T-cell (primary cell): ENCODE measurements at places on chromosomes 12 and 14.

DNA sequence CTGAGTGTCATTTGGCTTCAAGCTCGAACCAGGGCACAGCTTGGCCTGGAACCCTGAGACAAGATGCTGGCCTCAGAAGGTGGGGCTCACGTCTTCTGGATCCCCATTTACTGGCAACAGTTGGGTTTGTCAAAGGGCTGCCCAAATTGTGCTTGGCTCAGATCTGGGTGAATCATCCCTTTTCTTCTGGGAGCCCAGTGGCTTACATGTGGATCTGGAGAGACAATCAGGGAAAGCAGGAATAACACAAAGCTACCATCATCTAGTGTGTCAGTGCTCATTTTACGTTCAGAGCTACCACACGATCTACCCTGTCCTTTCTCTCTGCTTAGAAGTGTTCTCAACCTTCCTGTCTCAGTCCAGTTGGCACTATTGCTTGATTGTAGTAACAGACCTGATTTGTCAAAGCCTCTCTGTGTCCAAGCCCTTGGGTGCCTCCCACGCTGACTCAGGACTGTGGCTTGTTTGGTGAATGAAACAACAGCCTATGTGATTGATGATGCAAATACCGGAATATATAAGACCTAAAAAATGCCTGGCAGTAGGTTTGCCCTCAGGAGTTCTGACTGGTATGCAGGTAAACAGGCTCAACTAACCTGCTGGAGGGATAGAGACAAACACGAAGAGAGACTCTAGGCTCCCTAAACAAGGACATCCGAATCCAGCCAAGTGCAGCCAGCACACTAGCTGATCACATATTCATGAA, 974.3 kb downstream of the VRK1 start:
- no peak for DNase-seq

DNA sequence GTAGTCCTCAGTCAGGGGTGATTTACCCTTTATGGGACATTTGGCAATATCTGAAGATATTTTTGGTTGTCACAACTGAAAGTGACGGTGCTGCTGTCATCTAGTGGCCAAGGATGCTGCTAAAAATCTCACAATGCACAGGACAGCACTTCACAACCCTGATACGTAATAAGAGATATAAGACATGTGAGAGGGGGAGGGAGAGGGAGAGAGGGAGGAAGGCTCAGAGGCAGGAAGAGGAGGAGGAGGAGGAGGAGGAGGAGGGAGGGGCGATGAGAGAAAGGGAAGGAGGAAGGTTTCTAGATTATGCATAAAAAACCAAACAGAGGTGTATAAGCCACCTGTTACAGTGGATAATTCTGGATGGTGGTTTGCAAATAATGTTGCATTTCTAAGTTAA, 14.3 kb downstream of the MYL2 start:
- no peak for DNase-seq

DNA sequence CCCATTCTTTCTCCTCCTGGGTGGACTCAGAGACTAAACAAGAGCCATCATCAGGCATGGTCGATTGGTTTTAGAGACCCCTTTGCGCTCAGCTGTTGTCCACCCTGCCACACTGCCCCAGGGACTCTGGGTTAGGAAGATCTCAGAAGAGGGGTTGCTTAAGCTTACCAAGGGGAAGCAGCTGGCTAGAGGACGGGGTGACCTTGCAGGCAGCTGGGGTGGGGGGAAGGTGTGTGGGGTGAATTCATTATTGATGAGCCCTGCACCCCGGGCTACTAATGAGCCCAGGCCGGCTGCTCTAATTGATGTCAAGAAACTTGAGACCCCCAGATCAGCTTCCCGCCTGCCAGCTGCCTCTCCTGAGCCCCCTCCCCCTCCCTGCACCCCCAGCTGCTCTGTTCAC, 8.7 kb upstream of the ZNF385A start:
- DNase-seq: no peak

DNA sequence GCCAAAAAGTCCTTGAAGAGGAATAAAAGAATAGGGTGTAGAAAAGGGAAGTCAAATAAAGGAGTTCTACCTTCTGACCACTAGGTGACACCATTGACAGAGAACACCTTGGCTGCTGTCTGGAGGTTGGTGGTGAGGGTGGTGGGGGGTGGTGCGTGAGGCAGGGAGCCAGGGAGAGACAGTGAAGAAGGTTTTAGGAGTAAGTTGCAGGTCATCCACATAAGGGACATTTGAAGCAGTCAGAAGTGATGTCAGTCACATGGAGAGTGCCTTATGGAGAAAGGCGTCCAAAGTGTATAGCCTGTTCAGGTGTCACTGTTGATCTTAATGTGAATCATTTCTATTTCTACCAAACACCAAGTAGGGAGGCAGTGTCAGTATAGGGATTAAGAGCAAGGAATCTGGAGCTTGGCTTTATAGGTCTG, 279.3 kb upstream of the DDHD1 start:
- DNase-seq: no peak

GRCh38 chr14:54420478-54421142, 20.6 kb downstream of the CNIH1 start:
- DNase-seq: no peak

DNA sequence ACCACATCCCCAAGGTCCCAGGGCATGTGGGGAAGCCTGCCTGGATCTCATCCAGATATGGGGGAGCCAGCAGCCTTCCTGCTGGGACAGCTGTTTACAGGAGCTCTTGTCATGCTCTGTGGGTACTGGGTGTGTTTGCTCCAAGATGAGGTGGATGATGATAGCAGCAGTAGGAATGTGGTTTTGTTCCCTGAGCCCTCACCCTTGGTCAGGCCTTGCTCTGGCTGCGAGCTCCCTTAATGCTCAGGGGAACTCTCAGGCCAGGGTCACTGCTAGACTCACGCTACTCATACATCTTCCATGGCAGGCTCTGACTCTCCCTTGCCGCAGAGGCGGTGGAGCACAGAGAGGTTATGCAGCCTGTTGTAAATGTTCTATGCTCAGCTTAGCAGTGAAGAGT, 990.3 kb downstream of the AACS start:
- no peak for DNase-seq

DNA sequence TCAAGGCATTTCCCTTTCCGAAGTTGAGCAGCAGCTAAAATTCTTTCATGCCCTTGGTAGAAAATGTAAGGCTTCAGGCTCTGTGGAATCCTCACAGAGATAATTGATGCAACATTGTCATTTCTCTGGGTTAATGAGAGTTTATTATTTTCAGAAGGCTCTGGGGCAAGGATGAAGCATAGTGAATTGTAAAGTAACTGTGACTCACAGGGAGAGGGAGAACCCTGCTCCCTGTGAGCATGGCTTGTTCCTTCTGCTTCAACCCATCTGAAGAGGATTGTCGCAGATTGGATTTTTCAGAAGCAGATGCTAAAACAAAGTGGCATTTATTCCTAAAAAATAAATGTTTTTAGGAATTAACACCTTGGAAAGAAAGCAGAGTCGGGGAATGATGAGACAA, 41.2 kb downstream of the APOBEC1 start:
- no peak for DNase-seq
